D341Med (cell line): ENCODE measurements at places on chromosomes 7 and 10.
A peak's percentile ranks its signal among the peaks of the same experiment; 100 is the strongest.

DNA sequence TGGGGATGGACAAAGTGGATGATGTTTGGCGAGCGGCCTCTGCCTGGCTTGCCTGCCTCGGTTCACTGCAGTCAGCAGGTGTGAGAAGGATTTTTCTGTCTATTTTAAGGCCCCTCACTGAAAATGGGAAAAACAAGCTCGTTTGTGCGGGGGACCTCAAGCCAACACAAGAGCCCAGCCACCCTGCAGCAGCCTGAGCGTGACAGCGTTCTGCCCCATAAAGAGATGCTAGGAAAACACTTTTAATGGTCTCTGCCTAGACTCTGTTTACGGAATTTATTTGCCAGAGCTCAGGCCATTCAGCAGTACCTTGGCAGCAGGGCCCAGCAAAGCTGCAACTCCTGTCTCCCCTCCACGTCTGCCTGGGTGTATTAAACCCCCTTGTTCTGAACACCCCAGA, 131.7 kb downstream of the GRK5 start:
- DNase-seq, result no peak

- DNase-seq, result no peak
These were observed 97.0 kb downstream of the HGF start for GRCh38 chr7:81672872-81673271.

DNA sequence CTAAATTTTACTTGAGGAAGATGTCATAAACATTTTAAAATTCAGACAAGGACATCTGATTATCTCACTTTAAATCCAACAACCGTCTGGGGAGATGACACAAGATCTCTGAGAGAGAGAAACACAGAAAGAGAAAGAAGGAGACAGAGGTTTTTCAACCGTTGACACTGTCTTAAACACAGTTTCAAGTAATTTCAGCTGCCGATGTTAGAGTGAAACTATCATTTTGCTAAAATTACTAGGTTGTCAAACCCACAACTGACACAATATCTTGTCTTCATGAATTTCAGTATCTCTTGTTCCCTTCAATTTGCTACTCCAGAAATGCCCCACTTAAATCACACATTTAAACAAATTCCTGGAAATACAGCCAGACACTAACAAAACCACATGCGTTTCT, 174.8 kb downstream of the RAPGEF5 start:
- no peak for DNase-seq

DNA sequence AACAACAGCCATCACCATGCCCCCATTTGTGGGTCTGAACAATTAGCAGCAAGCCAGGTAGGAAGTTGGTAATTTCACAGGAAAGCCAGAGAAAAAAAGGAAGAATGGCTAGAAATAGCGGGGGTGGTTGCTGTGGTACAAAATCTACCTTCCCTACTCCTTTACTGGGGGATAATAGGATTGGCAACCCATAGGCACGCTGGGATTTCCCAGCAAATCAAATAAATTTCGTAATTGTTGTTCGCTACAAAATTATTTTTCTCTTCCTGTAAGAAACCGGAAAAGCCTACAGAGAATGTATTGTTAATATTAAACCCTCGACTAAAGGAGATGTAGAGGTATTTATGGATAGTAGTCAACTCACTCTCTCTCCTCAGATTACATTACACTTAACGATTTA, 123.9 kb downstream of the DOCK4 start:
- DNase-seq, result no peak

DNA sequence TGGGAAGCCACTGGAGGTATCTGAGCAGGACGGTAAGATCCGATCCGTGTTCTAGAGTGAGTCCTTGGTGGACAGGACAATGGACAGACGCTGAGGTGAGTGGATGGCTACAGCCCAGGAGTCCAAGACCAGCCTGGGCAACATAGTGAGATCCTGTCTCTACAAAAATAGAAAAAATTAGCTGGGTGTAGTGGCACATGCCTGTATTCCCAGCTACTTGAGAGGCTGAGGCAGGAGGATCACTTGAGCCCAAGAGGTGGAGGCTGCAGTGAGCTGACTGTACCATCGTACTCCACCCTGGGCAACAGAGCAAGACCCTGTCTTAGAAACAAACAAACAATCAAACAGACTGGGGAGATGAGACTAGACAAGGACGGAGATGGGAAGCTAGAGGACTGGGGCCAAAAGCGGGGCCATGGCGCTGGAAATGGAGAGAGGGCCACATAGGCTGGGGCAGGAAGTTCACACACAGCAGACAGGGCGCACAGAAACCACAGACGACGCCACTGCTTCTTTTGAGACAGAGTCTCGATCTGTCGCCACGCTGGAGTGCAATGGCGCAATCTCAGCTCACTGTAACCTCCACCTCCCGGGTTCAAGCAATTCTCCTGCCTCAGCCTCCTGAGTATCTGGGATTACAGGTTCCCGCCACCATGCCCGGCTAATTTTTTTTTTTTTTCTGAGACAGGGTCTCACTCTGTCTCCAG, 24.7 kb downstream of the DAGLB start:
- DNase-seq, result no peak

- DNase-seq, result peak; percentile 66
These were observed 554 bp downstream of the CSGALNACT2 start for GRCh38 chr10:43138757-43139241.

GRCh38 chr7:81074406-81074805, 155.6 kb upstream of the SEMA3C start:
- no peak for DNase-seq

- no peak for DNase-seq
These were observed 33.0 kb upstream of the GPR26 start for GRCh38 chr10:123633106-123633505.

DNA sequence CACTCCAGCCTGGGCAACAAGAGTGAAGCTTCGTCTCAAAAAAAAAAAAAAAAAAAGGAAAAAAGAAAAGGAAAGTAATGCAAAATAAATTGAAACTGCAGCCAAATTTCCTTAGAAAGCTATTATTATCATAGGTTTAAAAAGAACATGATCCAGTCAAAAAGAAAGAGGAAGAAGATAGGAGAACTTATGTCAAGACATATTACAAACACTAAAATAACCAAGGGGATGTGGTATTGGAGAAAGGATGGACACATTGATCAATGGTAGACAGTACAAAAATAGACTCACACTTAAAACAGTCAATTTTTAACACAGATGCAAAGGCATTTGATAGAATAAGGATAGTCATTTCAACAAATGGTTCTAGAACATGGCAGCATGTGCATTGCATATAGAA, 27.3 kb upstream of the PFKP start:
- no peak for DNase-seq

DNA sequence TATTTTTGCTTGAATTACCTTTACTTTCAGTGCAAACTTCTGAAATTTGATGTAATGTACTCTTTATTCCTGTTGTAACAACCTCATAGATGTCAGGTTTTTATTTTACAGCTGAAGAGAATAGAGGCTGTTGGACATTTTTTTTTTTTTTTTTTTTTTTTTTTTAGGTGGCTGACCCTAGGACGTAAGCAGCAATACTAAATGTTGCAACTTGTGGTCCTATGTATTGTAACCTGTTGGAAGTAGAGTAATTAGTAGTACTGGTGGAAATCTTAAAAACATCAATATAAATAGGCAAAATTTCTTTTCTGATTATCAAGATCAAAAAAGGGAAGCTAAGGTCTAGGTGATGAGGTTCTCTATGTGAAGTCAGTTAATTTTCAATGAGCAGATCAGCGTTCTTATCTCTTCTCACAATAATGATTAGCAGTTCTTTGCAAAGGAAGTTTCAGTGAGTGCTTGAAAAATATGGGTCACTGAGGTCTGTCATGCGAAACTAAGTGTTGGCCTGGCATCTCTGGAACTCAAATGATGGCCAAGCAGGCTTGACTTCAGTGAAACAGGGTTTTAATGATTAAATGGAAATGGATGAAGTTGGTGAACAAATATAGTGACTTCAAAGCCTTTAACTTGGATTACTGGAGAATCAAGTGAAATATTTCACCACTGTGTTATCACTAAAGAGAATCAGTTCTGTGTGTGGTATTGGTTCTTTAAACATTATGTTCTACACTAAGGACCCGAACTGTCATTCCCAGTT, 42.7 kb downstream of the BICC1 start:
- no peak for DNase-seq

GRCh38 chr7:2941216-2941859, 97.2 kb upstream of the GNA12 start:
- DNase-seq, result no peak

DNA sequence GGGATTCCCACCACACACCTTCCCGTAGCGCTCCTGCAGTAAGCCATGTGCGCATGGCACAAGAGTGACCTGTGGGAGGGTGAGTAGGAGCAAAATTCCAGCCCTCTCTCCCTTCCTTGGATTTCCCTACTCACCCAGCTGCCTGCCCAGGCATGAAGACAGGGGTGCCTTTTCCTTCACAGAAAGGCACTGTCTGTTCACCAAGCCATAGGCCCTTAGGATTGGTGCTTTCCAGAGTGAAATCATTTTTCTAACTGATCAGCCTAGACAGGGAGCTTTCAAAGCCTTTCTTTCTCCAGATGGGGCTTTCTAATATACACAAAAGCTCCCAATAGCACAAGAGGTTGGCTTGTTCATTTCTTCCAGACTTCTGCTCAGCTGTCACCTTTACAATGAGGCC, 79.7 kb downstream of the CTTNBP2 start:
- DNase-seq, result no peak

GRCh38 chr10:28951484-28951883, 274.2 kb downstream of the BAMBI start:
- no peak for DNase-seq

GRCh38 chr10:50512214-50512595, 111.6 kb downstream of the SGMS1 start:
- no peak for DNase-seq

- DNase-seq, result no peak
These were observed 520 bp downstream of the ELAPOR2 start for GRCh38 chr7:87058744-87059524.

GRCh38 chr7:153920897-153921296, 131.3 kb upstream of the DPP6 start:
- DNase-seq, result no peak

GRCh38 chr10:4067531-4067930, 282.5 kb upstream of the KLF6 start:
- no peak for DNase-seq

- DNase-seq, result no peak
These were observed 280.4 kb upstream of the TCERG1L start for GRCh38 chr10:131591936-131592335.

- DNase-seq, result no peak
These were observed 295.4 kb downstream of the CNTNAP2 start for GRCh38 chr7:146411975-146412374.

DNA sequence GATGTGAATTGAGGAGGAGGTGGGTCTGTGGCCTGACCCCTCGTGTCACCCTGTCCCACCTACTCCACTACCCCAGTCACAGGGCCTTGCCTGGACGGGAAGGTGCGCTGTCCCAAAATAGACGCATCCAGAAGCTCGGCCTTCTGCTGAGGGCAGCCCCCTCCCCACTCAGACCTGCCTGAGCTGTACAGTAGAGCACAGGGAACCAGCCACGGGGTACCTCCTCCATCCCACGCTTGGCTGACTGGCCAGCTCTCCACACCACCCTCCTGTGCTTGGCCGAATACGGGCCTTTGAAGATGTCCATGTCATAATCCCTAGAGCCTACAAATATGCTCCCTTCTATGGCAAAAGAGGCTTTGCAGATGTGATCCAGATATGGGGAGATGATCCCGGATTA, 88.3 kb downstream of the CHST15 start:
- DNase-seq, result no peak

DNA sequence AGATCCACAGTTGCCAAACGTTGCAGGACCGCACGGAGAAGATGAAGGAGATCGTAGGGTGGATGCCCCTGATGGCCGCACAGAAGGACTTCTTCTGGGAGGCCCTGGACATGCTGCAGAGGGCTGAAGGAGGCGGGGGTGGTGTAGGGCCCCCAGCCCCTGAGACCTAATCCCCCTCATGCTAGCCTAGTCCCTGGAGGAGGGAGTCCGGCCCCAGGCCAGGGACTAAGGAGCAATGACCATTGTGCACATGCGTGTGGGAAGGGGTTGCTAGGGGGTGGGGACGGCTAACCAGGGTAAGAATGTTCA, 1.5 kb upstream of the PCOLCE start:
- no peak for DNase-seq

DNA sequence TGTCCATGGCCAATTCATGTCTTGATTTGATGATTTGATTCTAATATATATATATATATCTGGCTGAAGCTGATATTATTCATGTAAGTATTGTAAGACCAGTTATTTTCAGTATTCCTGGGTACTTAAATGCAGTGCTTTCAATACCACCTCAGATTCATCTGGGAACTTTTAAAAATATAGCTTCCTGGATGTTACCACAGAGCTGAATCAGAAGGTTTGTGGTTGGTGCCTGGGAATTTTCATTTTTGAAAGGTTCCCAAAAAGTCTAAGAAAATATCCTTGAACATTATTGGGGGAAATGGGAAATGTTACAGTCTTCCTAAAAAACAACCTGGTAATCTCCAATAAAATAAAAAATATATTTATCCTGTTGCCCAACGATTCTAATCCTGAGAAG, 10.7 kb upstream of the PPP3CB start:
- no peak for DNase-seq

DNA sequence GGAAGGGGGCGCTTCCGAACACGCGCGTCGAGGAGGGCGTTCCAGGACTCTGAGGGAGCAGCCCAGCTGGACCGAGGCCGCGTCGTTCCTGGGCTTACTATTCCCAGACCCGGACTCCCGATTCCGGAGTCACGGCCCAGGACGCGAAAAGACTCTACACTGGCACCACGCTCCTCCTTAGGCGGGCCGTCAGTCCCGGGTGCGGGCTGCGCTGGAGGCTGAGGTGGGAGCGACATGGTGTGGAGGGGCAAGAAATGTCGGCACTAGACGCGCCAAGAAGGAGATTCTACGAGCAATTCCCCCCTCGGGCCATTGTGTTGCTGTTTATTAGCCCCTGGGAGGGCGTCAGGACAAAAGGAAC, 584 bp upstream of the RUNDC3B start:
- peak; percentile 56 for DNase-seq

DNA sequence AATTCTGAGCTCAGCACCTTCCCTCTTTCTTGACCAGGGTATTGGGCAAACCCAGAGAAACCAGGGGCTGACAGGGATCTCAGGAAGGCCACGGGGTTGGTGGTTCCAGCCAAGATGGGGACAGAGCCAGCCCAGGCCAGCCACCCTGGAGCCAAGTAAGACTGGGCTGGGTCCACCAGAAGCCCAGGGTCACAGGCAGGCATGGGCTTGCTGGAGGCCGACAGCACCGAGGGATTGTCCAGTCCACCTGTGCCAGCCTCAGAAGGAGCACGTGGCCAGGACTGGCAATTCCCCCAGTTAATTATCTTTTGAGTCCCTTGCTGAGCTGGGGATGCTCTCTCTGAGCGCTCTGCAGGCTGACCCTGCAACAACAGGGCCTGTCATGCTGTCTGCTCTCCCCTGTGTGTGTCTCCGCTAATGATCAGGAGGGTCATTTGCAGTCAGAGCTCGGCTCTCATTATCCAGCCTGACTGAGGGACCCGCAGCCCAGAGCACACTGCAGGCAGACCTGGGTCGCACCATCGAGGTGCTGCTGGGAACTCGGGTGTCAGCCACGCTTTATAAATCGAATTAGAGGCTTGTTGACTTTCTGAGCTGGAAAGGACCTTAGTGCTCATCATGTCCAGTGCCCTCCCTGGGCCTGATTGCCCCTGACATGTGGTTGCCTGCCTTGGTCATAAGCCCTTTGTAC, 69.5 kb upstream of the PPIF start:
- no peak for DNase-seq
